ENCODE measurements at places on chromosomes 4 and X.
A peak's percentile ranks its signal among the peaks of the same experiment; 100 is the strongest.

DNA sequence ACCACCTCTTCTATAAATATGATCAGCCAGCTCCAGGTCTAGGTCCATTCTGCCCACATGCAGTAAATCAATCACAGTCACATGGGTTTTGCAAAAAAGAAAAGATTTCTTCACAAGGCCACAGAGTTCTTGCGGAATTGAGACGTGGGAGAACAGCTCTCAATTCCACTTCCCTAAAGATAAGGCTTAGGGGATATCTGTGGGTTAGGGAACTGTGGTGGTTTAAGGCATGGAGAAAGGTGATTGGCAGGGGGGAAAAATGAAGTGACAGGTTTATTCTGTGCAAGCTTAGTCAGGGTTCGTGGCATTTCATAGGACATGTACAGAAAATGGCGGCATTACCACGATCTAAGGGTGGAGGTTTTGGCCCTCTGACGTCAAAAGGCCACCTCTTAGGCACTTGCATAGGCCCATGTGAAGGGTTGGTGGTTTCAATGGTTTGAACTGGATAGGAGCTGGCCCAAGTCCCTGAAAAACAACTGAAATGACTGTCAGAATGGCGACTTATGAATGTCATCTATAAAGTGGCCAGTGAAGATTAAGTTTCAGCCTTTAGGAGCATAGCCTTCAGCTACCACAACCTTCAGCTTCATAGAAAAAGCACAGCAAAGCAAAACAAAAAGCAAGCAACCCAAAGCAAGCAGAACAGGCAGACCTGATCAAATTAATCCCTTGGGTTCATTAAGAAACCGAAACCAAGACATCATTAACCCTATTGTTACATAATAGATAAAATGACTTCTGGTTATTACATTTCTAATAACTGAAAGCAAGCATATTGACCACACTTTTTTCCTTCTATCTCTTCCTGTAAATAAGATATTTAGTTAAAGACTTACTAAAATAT is 289.8 kb upstream of the SFRP2 start:
- no peak for DNase-seq

DNA sequence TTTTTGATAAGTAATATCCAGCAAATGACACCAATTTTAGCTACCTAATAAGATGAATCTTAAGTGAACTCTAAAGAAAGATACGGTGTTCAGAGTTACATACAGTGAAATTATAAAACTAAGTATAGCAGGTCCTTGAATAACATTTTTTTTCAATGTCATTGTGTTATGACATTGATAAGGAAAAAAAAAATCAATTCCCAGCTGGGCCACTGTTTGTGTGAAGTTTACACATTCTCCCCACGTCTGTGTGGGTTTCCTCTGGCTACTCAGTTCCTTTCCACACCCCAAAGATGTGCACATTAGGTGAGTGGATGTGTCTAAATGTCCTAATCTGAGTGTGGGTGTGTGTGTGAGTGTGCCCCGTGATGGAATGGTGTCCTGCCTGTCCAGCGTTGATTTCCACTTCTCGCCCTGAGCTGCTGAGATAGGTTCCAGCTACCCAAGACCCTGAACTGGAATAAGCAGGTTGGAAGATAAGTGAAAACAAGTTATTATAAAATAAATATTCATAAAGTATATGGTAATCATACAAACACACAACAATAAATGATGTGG is 31.2 kb upstream of the PPM1K start:
- no peak for DNase-seq

DNA sequence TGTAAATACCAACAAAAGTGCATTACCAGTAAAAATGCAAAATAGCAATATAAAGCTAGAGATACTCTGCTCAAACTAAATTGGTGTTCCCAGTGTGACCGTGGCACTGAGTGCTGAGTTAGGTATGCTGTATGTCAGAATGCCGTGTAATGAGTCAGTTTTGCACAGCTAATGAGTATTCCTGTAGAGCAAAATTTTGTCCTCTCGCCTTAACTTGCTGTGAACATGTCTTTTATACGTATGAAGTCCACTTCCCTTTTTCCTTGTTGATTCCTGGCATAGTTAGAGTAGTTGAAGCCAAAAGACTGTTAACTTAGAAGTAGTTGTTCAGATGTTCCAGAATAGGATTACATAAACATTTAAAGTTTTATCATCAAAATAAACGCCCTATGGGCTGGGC is 11.5 kb downstream of the DCLK2 start:
- DNase-seq, result no peak

- DNase-seq, result peak; percentile 8
Measured at GRCh38 chrX:24148535-24149350, 786 bp upstream of the ZFX start.

- no peak for DNase-seq
Measured at GRCh38 chr4:25567253-25567652, 88.4 kb upstream of the SLC34A2 start.

- DNase-seq, result no peak
Measured at GRCh38 chr4:41172786-41173185, 41.6 kb downstream of the APBB2 start.

GRCh38 chr4:48706736-48707135 is 73.3 kb downstream of the FRYL start:
- no peak for DNase-seq

GRCh38 chr4:1534876-1535526 is 128.8 kb upstream of the NKX1-1 start:
- DNase-seq, result no peak

DNA sequence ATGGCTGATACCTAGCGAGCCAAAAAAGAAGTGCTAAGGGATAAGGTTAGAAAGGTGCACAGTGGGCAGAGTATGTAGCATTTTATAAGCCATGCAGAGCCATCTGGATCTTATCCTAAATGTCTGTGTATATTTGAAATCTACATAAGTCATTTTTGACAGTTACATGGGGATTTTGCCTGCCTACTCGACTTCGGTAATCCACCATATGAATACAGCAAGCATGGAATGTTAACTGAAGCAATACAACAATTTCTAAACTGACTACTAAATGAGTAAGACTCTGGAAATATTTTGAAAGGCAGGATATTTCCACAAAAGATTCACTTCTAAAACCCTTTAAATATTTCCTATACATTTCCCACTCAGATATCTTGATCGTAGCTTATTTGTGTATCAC is 122.5 kb downstream of the KCNIP4 start:
- no peak for DNase-seq

- no peak for DNase-seq
Measured at GRCh38 chrX:9627922-9628321, 137.7 kb downstream of the GPR143 start.

- no peak for DNase-seq
Measured at GRCh38 chr4:144421839-144422565, 224.0 kb upstream of the HHIP start.

GRCh38 chr4:25913056-25913850 is 767 bp upstream of the SMIM20 start:
- peak; percentile 19 for DNase-seq

DNA sequence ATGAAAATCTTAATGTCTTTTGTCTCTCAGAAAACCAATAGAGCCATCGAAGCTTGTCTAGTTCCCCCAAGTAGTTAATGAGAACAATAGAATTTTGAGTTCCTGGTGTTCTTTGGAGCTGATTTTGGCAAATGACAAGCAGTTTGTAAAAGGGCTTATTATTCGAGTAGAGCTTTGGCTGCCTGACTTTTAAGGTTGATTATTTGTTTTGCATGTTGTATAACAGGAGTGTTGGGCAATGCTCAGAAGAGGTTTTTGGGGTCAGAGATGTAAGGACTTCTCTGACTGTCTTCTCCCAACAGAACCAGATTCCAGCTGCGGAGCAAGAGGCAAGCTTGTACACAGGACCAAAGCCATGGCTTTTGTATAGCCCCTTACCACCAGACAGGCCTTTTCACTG is 30.0 kb downstream of the ZCCHC12 start:
- DNase-seq, result no peak

- DNase-seq, result no peak
Measured at GRCh38 chr4:174422893-174423256, 99.4 kb downstream of the HPGD start.

DNA sequence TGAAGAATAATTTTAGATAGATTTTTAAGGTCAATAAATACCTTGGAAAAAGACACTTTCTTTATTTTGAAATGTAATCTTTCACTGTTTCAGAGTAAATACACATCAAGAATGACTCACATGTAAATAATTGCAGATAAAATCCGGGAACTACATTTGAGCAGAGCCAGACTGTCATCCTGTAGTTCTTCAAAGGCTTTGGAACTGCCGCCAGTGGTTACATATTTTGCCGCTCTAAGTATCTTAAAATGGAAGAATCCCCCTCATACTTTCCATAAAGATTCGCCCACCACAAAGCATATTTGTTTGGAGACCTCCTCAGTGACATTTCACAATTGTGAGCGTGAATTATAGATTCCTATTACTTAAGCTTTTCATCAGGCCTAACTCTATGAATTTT is 607.8 kb upstream of the ZFP42 start:
- no peak for DNase-seq

All from CD4-positive, alpha-beta T cell (primary cell).